ENCODE measurements at places on chromosomes 7 and 10. TPM values are rescaled to one million over a fixed set of nuclear protein-coding genes. Genes with fewer than 3 reads are reported as not detected.
A peak's percentile ranks its signal among the peaks of the same experiment; 100 is the strongest.

DNA sequence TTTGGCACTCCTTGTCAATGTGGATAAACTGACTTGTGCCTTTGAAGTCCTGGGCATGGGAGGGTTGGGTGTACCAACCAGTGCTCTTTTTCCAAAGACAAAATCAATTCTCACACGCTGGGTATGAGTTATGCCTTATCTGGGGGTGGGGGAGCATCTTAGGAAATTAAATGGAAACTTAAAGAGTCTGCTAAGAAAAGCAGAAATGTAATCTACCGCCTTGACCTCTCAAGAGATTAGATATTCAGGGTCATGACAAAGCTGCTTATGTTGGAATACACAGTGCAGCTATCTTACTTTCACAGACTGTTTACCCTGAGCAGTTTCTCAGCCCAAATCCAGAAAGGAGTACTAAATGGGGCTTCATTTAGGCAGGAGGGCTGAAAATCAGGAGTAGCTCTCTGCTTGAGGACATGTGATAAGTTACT lies 2.6 kb downstream of the MEST start:
- no peaks in the 10 kb centered on the region for H3K36me3 ChIP-seq
- no peak for DNase-seq

GRCh38 chr7:47446871-47447466 lies 134.9 kb downstream of the TNS3 start:
- peaks cover 33% of the 10 kb centered on the region for H3K4me1 ChIP-seq
- no peak overlapping the region for H3K4me3 ChIP-seq
- no peak overlapping the region for H3K27ac ChIP-seq
- no peak for DNase-seq
- no peaks in the 10 kb centered on the region for H3K36me3 ChIP-seq

Gene IQCE
- 24.4 TPM for total RNA-seq

Gene METTL27
- total RNA-seq = 3.5 TPM

GRCh38 chr10:3741688-3742461 lies 43.1 kb downstream of the KLF6 start:
- H3K36me3 ChIP-seq = no peaks in the 10 kb centered on the region
- H3K27me3 ChIP-seq = no peaks in the 10 kb centered on the region
- peak; percentile 80 for DNase-seq
- H3K4me3 ChIP-seq = peak overlapping the region; percentile 54

DNA sequence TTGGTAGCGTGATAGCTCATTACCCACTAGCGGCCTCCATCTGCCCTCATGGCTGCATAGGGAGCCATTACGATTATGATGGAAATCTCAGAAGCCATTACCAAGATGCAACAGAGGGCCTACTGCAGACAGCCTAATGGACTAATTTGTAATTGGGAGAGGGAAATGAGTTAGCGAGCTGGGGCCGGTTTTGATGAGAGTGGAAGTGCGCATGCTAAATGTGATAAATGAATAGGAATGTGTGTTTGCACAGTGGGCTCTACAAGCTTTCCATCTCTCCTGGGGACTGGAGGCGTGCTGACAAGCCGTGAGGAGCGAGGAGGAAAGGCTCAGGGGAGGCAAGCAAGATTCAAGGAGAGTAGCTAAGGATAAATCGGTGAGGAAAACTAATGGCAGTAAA lies 644.5 kb upstream of the GALNT17 start:
- DNase-seq = no peak
- H3K36me3 ChIP-seq = no peaks in the 10 kb centered on the region
- no peak overlapping the region for H3K4me3 ChIP-seq
- no peaks in the 10 kb centered on the region for H3K27me3 ChIP-seq
- no peaks in the 10 kb centered on the region for H3K4me1 ChIP-seq

DNA sequence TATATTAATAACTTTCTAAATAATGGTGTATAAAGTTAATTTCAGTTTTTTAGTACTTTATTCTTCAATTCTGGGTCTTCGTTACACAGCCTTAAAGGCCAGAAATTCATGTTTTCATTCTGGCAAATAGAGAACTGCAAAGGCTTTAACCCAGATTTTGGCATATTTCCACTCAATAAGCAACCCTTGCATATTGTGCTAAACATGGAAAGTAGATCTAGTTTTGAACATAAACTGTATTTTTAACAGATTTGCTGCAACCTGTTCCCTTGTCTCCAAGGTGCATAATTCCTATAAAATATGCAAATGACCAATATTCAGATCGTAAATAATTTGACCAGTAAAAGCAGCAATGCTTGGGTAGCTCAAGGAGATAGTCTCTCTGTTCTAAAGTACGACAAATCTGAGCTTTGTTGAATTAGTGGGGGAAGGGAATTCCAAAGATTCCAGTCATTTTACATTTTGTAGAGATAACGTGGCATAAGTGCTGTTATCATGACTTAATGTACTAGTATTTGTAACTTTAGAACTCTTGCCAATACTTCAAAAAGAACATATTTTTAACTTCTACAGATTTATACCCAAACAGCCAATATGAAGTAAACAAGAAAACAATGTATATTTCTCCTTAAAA lies 46.4 kb upstream of the RSBN1L start:
- H3K27me3 ChIP-seq = no peaks in the 10 kb centered on the region

- DNase-seq = no peak
- no peak overlapping the region for H3K4me3 ChIP-seq
- H3K36me3 ChIP-seq = no peaks in the 10 kb centered on the region
- no peaks in the 10 kb centered on the region for H3K4me1 ChIP-seq
- no peak overlapping the region for H3K27ac ChIP-seq
Measured at GRCh38 chr10:98899018-98899417, 336.6 kb downstream of the HPSE2 start.

- no peak overlapping the region for H3K27ac ChIP-seq
- no peak overlapping the region for H3K4me3 ChIP-seq
- no peaks in the 10 kb centered on the region for H3K36me3 ChIP-seq
- DNase-seq = no peak
Measured at GRCh38 chr7:142356166-142356565, 98.3 kb upstream of the PRSS58 start.

Gene SLC26A5
- total RNA-seq = not detected

DNA sequence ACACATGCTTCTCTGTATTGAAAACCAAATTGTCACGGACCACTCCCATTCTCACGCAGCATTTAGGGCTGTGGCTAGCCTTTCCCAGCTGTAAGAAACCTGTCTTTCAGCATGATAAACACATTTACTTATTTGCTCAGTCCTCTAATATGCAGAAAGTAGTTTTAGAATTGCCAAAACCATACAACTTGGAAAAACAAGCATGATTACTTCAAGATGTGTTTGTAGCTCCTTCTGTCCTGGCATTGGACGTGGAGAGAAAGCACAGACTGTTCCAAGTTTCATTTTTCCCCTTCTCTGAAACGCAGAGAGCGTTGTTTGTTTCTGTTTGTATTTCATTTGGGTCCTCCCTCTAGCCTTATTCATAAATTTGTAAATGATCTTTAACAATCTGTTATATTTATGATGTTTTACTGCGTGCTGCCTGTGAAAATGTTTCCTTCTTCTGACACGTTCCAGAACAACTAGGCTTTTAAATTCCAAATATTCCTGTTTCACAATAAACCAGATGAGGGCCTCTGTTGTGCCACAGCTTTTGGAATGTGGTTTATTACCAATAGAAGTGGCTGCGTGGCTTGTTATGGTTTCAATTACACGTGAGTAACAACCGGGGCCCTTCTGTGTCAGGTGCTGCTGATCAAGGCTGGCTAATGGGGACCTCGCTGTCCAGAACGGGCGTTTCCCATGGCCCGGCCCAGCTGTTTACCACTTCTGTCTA lies 26.1 kb downstream of the MNX1 start:
- no peaks in the 10 kb centered on the region for H3K27me3 ChIP-seq
- H3K27ac ChIP-seq = peak overlapping the region; percentile 61
- peak; percentile 89 for DNase-seq

GRCh38 chr7:48959676-48960075 lies 35.3 kb downstream of the CDC14C start:
- no peaks in the 10 kb centered on the region for H3K4me1 ChIP-seq
- DNase-seq = no peak
- H3K27ac ChIP-seq = no peak overlapping the region
- H3K27me3 ChIP-seq = no peaks in the 10 kb centered on the region
- H3K4me3 ChIP-seq = no peak overlapping the region
- no peaks in the 10 kb centered on the region for H3K36me3 ChIP-seq

Gene ABCA13
- total RNA-seq = 0.11 TPM

Gene VIPR2
- total RNA-seq = not detected

- H3K4me1 ChIP-seq = no peaks in the 10 kb centered on the region
- no peaks in the 10 kb centered on the region for H3K27me3 ChIP-seq
- H3K4me3 ChIP-seq = no peak overlapping the region
- DNase-seq = no peak
- no peaks in the 10 kb centered on the region for H3K36me3 ChIP-seq
- H3K27ac ChIP-seq = no peak overlapping the region
Measured at GRCh38 chr7:98511175-98511574, 105.9 kb upstream of the NPTX2 start.

Gene OR2A1
- total RNA-seq = 0.13 TPM

- DNase-seq = peak; percentile 2
- H3K27me3 ChIP-seq = no peaks in the 10 kb centered on the region
- no peak overlapping the region for H3K27ac ChIP-seq
- no peaks in the 10 kb centered on the region for H3K4me1 ChIP-seq
Measured at GRCh38 chr7:21054427-21055112, 267.9 kb upstream of the SP8 start.

Gene DKK1
- total RNA-seq = 558 TPM

DNA sequence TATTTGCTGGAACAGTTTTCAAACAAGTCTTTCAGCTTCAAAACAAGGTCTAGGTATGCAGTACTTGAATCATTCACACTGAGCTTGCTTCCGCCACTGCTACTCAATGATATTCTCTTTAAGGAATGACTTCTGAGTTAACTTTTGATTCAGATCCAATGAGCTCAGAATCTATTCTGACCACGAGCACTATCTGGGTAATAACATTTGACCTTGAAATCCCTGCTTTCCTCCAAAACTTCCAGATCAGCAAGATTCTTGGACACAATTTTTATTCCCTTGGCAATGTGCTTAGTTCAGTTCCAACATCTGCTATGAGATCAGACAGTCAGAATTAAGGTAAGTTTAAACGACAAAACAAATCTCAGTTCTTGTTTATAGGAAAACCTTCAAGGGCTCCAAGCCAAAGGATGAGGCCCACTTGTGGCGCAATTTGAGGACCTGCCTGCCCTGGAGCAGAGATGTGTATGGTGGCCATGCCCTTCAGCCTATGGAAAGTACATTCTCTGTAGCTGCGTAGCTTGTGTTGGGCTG lies 87.2 kb downstream of the RNF216 start:
- DNase-seq = peak; percentile 94
- H3K4me3 ChIP-seq = peak overlapping the region; percentile 63
- H3K36me3 ChIP-seq = no peaks in the 10 kb centered on the region
- no peaks in the 10 kb centered on the region for H3K27me3 ChIP-seq
- H3K4me1 ChIP-seq = peaks cover 70% of the 10 kb centered on the region

Gene CLEC2L
- total RNA-seq = not detected

Gene ITPRIP
- 11.3 TPM for total RNA-seq

Gene KLF14
- total RNA-seq = not detected

GRCh38 chr7:116942504-116942903 lies 10.8 kb upstream of the ST7 start:
- H3K36me3 ChIP-seq = no peaks in the 10 kb centered on the region
- H3K27ac ChIP-seq = no peak overlapping the region
- DNase-seq = no peak
- H3K4me1 ChIP-seq = no peaks in the 10 kb centered on the region
- H3K27me3 ChIP-seq = no peaks in the 10 kb centered on the region

Gene HTR5A
- total RNA-seq = not detected

Gene SLC29A4
- total RNA-seq = 1.2 TPM

Gene ATG9B
- not detected for total RNA-seq

- H3K27ac ChIP-seq = no peak overlapping the region
- no peaks in the 10 kb centered on the region for H3K36me3 ChIP-seq
- H3K27me3 ChIP-seq = no peaks in the 10 kb centered on the region
- peak; percentile 71 for DNase-seq
- no peak overlapping the region for H3K4me3 ChIP-seq
Measured at GRCh38 chr7:115851291-115851690, 179.3 kb downstream of the TFEC start.

GRCh38 chr7:43546231-43546630 lies 36.7 kb upstream of the STK17A start:
- H3K27me3 ChIP-seq = no peaks in the 10 kb centered on the region
- no peak for DNase-seq
- no peak overlapping the region for H3K4me3 ChIP-seq
- no peak overlapping the region for H3K27ac ChIP-seq

GRCh38 chr7:131431289-131431688 lies 103.6 kb downstream of the MKLN1 start:
- peak; percentile 74 for DNase-seq
- peaks cover 17% of the 10 kb centered on the region for H3K36me3 ChIP-seq
- H3K4me3 ChIP-seq = no peak overlapping the region
- H3K27ac ChIP-seq = no peak overlapping the region

- no peaks in the 10 kb centered on the region for H3K27me3 ChIP-seq
- H3K36me3 ChIP-seq = no peaks in the 10 kb centered on the region
- no peak for DNase-seq
- H3K4me3 ChIP-seq = no peak overlapping the region
- H3K4me1 ChIP-seq = peaks cover 15% of the 10 kb centered on the region
Measured at GRCh38 chr10:61986788-61987492, 85.4 kb downstream of the ARID5B start.

- H3K27ac ChIP-seq = no peak overlapping the region
- H3K27me3 ChIP-seq = no peaks in the 10 kb centered on the region
- H3K4me1 ChIP-seq = peaks cover 19% of the 10 kb centered on the region
- DNase-seq = no peak
- no peak overlapping the region for H3K4me3 ChIP-seq
Measured at GRCh38 chr10:43928425-43928968, 279.8 kb upstream of the ZNF32 start.

DNA sequence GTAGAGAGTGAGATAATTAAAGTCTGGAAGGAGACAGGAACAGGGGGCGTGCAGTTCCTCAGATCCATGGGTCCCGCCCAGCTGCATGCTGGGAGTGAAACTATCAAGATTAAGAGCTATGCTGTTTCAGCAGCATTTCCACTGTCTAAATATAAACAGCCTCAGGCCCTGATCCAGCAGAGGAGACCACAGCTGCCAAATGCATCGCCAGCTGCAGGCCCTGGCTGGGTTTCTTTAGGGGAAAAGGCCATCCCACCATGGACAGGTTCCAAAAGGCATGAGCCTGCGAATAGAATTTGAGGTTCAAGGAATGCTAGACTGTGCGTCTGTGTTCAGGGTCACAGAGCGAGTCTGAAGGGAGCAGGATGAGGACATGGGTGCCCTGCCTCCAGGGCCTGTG lies 411.4 kb downstream of the PAXIP1 start:
- H3K4me1 ChIP-seq = no peaks in the 10 kb centered on the region
- no peaks in the 10 kb centered on the region for H3K36me3 ChIP-seq
- DNase-seq = no peak
- H3K4me3 ChIP-seq = no peak overlapping the region
- H3K27me3 ChIP-seq = no peaks in the 10 kb centered on the region

Gene MLLT10
- total RNA-seq = 16.1 TPM

GRCh38 chr7:137539111-137539715 lies 195.7 kb upstream of the PTN start:
- peak overlapping the region; percentile 20 for H3K4me3 ChIP-seq
- peaks cover 31% of the 10 kb centered on the region for H3K4me1 ChIP-seq
- DNase-seq = peak; percentile 87
- no peaks in the 10 kb centered on the region for H3K36me3 ChIP-seq
- no peaks in the 10 kb centered on the region for H3K27me3 ChIP-seq
- H3K27ac ChIP-seq = peak overlapping the region; percentile 98

GRCh38 chr7:109893231-109893630 lies 1197.7 kb upstream of the LRRN3 start:
- no peaks in the 10 kb centered on the region for H3K4me1 ChIP-seq
- DNase-seq = no peak
- H3K27ac ChIP-seq = no peak overlapping the region
- H3K4me3 ChIP-seq = no peak overlapping the region
- no peaks in the 10 kb centered on the region for H3K36me3 ChIP-seq

GRCh38 chr7:46871516-46871915 lies 710.4 kb downstream of the TNS3 start:
- no peak overlapping the region for H3K4me3 ChIP-seq
- DNase-seq = peak; percentile 42
- peaks cover 9% of the 10 kb centered on the region for H3K4me1 ChIP-seq

All from GM23248 (cell line).